ENCODE measurements at places on chromosomes 16 and 17. TPM values are rescaled to one million over a fixed set of nuclear protein-coding genes. Genes with fewer than 3 reads are reported as not detected.

The MAP2K3 gene
- 15.3 TPM for polyA plus RNA-seq

The NPIPA3 gene
- 2.2 TPM for polyA plus RNA-seq

The RNF222 gene
- polyA plus RNA-seq: not detected

DNA sequence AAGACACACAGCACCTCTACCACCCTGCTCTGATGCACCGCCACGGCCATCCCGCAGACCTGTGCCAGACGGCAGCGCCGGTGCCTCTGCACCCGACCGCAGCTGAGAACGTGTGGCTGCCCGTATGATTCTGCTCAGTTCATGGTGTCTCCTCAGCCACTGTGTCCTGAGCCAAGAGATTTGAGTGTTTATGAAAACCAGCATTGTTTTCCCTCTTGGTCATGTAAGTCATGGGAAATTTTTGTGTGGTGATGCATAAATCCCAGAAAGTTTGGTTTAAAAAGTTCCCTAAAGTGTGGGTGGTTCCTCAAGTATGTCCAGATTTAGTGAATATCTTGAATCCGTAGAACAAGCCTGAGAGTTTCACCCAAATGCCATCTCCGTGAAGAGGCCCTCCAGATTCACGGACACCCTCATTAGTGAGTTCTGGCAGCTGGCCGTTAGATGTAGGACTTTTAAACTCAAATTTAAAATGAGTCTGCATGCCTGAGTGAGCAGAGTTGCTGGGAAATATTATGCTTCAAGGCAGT lies 57.6 kb downstream of the CDRT4 start:
- DNase-seq: no peak

DNA sequence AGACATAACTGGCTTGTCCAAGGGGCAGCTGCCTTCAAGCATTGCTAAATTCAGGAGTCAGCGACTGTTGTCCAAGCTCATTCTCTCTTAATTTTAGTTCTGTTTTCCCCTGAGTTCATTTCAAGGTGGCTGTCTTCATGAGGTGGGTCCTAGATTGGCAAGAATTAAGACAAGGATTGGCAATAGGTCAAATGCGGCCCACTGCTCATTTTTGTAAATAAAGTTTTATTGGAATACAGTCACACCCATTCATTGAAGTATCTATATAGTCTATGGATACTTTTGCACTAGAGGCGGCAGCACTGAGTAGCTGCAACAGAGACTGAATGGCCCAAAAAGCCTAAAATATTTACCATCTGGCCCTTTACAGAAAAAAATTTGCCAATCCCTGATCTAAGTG lies 73.8 kb downstream of the TMEM114 start:
- no peak for DNase-seq

DNA sequence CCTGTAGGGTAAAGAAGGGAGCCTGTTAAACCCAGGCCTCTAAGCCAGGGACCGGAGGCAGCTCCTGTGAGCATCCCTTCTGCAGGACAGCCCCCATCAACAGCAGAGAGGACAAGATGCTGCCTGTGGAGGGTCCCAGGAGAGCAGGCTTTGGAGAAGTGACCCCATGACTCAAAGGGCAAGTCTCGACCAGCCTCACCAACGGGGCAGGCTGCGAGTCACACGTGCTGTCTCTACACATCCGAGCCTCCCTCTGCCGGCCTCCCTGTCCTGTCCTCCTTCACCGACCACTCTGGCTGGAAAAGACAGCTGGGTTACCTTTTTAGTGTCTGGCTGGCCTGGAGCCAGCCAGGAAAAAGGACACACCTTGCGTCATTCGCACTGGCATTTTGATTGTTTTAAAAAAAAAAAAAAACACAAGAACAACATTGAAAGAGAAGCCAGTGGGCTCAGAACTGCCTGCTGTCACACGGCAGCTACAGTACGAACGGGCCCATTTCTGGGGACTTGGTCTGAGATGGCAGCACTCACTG lies 74.5 kb upstream of the RCVRN start:
- DNase-seq: no peak

DNA sequence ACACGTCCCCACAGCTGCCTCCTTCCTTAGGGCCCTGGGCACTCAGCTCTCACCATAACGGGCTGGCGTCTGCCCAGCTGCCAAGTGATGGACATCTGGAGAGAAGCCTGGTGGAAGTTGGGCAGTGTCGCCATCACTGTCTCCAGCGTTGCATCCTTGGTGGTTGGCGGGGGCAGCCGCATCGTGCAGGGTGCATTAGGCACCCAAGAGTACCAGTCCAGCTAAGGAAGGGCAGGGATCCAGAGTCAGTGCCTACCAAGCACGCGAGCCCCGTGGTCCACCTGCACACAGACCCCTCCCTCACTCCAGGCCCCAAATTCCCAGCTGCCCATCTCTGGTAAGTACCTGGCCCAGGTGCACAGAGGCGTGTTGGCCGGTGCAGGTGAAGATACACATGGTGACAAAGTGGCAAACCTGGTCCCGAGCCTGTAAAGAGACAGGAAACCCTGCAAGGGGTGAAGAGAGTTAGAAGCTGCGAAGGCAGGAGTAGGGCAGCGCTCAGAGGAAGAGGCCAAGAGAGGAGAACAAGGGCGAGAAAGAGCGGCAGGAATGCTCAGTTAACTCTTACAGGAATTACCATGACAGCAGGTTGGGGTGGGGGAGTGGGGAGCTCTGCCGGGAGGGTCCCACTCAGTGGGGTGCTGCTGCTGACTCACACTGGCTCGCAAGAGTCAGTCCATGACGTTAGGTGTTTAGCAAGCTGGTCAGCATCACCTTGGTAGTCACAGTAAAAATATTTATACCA lies 9.5 kb downstream of the ALOX15 start:
- no peak for DNase-seq

- DNase-seq: no peak
Measured at GRCh38 chr16:81313701-81314602, 810 bp upstream of the GAN start.

GRCh38 chr16:20519231-20519630 lies 56.9 kb downstream of the ACSM2B start:
- no peak for DNase-seq

- no peak for DNase-seq
Measured at GRCh38 chr17:66135896-66136295, 56.0 kb downstream of the CEP112 start.

DNA sequence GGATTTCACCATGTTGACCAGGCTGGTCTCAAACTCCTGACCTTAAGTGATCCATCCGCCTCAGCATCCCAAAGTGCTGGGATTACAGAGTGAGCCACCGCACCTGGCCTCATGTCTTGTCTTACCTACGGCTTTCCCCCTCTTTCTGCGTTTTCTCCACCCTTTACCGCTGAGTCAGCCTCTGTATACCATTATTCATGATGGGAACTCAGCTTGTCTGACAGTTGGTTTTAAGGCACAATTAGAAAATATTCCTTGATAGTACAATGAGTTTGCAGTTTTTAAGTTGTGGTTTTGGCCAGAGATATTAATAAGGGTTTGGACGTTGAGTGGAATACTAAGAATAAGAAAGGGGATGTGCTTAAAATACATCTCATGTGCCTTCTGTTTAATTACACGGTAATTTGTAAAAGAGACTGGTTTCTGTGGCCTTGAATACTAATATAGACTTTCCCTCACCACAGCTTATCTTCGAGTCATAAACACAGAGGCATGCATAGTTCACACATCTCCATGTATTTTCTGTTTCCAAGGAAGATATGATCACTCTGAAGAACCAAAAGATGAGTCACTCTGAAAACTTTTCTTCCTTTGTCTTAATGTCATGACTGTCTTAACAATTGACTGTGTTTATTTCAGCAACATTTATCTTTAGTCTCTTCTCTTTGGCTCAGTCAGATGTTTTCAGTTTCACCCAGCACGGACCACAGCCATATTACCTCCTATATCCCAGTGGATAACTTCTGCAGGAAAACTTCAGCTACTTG lies 54.4 kb downstream of the PITPNC1 start:
- DNase-seq: peak; percentile 47

Data from endothelial cell of umbilical vein (primary cell).